GM12892 (cell line): ENCODE measurements at places on chromosomes 7 and 10.
A peak's percentile ranks its signal among the peaks of the same experiment; 100 is the strongest.

DNA sequence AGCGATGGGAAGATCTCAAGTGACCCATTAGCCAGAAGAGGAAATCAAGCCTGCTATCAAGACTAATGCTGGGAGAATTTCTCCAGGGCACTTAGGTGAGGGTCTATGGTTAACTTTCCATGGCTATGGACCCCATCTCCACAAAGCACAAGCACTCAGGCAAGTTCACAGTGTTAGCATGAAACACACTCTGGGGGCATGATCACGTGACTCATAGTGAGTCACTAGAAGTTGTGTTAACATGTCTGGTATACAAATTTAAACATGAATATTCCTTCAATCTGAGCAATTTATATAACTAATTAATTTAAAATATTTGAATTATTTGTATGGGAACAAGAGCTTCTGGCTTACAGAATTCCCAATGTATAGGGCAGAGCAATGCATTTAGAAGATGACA is 131.8 kb downstream of the FAM204A start:
- no peak for DNase-seq

DNA sequence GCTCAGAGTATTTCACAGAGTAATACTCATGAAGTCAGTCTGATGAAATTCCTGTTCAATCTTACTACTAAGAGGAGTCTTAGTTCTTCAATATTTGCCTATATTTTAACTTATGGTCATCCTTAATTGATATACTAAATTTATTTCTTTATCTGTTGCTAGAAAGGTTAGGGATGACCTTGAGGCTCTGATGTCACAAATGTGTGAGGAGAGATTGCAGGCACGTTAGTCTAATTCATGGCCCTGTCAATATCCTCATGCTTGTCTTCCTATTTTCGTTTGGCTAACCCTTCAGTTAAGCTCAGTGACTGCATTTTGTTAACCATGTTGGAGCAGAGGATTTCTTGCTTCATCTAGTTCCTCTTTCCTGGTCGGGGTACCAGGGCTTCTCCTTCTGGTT is 704.7 kb upstream of the COBL start:
- no peak for DNase-seq

DNA sequence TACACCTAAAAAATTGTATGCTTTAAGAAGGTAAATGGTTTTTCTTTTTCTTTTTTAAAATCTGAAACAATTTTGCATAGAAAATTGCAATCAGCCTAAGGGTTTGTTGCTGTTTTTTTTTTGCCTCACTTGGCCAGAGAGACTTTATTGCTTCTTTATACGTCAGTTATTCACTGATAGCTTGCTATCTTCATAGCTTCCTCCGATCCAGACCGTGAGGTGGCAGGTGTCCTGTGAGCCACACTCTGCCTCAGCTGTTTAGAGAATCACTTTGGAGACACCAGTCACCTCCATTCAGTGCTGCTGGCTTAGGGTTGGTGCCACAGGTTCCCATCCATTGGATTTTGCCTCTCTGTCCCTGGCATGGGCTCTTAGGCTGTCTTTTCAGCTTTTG is 68.0 kb downstream of the HHEX start:
- DNase-seq: no peak

GRCh38 chr10:91410638-91411371 is 661 bp downstream of the HECTD2 start:
- DNase-seq: no peak

DNA sequence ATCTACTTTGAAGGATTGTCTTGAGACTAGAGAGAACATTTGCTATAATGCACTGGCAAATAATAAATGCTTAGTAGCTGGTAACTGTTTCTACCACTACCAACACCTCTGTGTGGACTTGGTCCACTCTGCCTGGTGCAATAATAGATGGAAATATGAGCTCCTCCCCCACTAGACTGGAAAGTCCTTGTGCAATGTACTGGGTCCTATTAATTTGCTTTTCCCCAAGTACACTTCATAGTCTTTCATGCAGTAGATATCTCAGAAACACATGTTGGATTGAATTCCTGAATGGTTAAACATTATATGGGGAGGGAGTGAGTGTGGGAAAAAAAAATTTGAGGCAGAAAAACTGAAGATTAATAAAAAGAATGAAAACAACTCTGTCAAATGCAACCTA is 119.3 kb downstream of the C10orf90 start:
- DNase-seq: no peak

GRCh38 chr7:75980430-75981202 is 13.8 kb downstream of the TMEM120A start:
- no peak for DNase-seq

GRCh38 chr10:48982584-48982983 is 42.9 kb upstream of the LRRC18 start:
- no peak for DNase-seq

DNA sequence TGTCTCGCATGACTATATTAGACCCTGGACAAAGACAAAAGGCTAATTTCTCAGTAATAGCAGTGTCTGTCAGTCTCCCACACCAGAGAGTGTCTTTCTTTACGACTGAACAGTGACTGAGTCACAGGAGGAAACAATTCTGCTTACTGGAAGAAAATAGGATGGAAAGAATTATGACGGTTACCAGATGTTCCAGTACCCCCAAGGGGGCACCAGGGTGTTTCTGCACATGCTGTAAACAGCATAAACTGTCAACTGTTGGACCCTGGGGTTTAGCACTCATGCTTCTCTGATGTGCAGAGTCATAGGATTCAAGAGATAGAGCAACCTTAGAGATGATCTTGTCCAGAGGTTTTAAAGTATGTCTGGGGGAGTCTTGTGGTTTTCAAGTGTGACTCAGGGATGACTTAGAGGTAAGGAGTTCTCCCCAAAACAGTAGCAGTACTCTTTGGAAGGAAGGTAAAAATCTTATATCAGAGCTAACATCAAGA is 291.7 kb downstream of the THSD7A start:
- DNase-seq: no peak

GRCh38 chr10:82628373-82628772 is 753.4 kb downstream of the NRG3 start:
- DNase-seq: no peak

DNA sequence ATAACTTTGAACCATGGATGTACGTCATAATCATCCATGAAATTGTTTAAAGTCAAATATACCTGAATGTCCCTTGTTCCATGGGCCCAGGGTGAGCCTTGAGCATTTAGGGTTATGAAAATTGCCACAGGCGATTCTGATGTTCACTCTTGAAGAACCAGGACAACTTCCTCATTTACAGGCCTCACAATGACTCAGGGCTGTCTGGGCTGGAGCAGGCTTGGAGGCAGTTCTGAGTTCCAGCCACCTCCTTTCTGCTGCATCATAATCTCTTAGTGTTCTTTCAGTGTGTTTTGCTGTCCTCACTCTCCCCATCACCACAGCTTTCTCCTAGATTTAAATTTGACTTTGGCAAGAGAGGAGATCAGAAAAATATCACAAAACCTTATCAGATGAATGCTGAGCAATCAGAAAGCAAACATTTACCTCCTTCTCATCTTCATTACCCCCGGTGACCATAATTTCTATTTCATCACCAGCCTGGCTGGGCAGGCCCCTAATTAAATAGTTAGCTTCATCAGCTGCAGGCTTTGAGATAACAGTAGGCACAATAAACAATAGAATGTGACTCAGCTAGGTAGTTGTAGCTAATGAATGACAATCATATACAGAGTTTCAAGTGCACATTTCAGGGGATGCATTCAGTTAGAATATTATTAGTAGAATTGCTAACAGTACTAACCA is 571.0 kb downstream of the SH2D4B start:
- DNase-seq: peak; percentile 5
